A549 treated with DMSO at 1 μM for 4 hours (cell line): ENCODE measurements at places on chromosomes 3 and 15. TPM values are rescaled to one million over a fixed set of nuclear protein-coding genes. Genes with fewer than 3 reads are reported as not detected.

LZTFL1 gene
- total RNA-seq, result 14.7 to 20.5 TPM (median 17.8 TPM) in 5 replicates

STRIT1 gene
- total RNA-seq, result not detected in 5 replicates

TMC3 gene
- total RNA-seq, result not detected in 5 replicates

GOLGA8S gene
- total RNA-seq, result 0.07 to 0.18 TPM (median 0.17 TPM) in 5 replicates
